ENCODE measurements at places on chromosomes 3 and 15.

- no peak for DNase-seq
These were observed 8.2 kb upstream of the ZNF660 start for GRCh38 chr3:44576613-44577012.

DNA sequence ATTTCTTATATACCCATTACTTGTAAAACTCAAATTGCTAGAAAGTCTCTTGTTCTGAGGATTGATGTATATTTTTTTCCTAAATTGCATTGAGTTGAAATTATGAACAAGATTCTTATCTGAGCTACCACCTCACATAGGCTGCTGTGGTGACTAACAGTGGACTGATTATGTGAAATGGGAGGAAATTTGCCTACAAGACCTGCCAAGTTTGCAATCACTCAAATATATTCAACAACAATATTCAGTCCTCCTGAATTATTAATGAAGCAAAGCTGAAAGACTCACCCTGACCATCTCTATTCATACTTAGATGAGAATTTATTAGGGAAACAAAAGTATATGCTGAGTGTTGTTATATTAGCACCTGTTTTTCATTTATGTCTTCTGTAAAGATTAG lies 412.6 kb upstream of the SEMA6D start:
- DNase-seq, result no peak

DNA sequence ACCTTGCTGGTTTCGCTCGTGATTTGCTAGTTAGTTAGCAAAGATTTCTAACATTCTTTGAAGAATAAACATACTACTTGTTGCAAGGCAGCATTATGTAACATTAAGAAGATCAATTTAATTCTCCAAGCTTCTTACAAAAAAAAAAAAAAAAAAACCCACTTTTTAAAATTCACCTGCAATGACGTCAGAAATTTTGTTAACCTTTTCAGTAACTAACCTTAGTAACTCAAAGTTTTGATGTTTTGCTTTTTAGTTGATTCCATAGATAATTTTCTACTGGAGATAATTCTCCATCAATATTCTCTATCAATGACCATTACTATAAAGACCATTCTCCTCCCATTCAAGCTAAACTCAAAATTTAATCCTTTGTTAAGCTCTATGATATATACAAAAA lies 491.8 kb upstream of the TBL1XR1 start:
- no peak for DNase-seq

- peak; percentile 53 for DNase-seq
These were observed 49.8 kb downstream of the NIPA2 start for GRCh38 chr15:22888120-22888859.

DNA sequence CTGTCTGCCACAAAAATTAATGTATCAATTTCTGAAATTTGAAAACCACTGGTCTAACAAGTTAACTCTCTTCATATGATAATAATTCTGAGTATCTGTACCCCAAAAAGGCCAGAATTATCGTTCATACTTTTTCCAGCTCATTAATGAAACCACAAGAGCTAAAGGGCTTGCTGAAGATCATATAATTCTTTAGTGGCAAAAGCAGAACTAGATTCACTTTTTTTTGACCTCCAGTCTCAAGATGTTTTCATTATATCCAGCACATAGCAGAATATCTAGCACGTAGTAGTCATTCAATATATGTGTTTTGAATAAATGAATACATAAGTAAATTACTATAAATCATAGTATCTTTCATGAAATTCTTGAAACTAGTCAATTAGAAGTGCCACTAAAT lies 246.7 kb upstream of the KCNH8 start:
- no peak for DNase-seq

DNA sequence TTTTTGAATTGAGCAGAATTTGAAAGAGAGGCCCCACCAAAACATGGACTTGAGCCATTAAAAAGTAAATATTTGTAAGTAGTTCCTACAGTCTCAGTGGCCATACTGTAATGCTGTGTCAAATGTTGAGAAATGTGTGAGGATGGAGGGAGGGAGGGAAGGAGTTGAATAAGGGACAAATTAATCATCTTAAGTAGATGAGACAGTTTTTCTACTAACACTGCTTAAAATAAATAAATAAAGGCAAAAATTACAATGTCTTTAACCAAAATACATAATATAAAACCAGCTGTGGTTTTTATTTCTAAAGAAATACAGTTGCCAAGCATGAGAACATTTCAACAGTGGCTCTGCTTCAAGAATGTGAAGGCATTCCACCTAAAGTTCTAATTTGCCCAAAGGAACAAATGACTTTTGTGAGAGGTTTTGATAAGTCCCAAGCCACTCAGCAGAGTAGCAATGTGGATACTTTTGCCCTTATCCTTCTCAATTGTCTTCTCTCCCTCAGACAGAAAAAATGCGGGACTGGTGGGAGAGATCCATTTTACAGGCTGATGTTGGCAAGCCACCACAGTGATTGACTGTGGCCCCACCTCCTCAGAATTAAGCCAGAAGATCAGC lies 427.0 kb upstream of the RARB start:
- DNase-seq, result no peak

DNA sequence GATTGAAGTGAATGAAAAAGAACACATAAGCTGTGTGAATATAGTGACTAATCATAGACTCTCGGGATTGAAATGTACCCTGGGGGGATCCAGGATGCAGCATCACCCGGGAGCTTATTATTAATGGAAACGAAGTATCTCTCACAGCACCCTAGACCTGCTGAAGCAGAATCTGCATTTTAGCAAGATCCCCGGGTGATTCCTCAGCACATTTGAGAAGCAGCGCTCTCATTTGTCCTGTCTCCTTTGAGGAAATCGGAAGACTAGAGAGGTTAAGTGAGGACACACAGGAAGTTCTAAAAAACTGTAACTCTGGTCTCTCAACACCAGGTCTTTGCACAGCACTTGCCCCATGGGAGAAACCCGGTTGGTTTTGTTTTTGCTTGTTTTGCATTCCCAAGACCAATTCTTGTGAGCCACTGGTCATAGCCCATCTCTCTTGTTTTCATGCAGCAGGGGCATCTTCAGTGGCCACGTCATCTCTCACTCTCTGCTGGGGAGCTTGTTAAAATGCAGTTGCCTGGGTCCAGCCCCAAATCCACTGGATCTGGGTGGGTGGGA lies 30.2 kb downstream of the ZNF710 start:
- no peak for DNase-seq

DNA sequence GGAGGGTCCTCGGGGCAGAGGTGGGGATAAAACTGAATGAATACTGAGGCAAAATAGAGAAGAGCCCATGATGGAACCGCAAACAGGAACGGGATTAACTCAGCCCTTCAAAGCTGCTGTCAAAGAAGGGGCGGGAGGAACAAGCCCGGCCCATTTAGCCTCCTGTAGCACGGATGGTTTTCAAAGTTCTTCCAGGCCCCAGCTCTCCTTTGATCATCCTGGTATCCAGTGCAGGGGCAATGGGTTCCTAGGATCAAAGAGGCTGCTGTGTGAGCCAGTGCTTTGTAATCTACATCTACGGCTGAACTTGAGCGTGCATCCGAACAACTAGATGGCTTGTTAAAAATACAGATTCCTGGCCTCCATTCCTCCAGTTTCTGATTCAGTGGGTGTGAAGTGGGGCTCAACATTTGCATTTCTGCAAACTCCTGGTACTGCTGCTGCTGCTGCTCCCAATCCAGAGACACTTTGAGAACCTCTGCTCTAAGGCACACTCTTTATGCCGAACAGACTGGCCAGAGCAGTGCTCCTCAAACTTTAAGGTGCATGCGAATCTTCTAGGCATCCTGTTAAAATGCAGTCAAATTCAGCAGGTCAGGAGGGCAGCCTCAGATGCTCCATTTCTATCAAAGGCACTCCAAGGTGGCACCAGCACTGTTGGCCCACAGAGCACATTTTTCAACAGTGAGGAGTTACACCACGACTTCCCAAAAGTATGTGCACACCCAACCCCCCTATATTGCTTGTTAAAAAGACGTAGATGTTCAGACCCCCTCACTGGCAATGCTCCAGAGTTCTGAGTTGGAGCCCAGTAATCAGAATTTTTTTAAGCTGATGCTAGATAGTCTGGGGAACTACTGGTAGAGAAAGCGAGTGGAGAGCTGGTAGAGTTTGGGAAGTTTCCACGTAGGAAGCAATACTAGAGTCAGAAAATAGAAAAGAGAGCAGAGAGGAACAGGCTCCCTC lies 5.6 kb downstream of the GALNT15 start:
- DNase-seq, result no peak

DNA sequence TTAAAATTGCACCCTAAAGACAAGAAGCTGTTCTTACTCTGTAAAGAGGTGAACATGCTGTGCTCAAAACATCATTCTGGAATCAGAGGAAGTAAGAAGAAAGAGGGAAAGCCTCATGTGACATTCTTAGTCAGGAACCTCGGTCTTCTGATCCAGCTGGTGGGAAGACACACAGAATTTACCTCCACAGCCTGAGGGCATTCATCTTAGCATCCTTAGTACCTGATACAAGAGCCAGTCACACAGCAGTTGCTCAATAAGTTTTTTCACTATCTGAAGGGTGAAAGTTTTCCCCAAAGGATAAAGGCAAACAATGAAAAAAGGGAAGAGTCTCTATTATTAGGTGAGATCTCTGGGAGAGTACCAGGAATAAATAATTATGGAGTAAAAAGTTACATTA lies 116.8 kb downstream of the SEMA6D start:
- no peak for DNase-seq

DNA sequence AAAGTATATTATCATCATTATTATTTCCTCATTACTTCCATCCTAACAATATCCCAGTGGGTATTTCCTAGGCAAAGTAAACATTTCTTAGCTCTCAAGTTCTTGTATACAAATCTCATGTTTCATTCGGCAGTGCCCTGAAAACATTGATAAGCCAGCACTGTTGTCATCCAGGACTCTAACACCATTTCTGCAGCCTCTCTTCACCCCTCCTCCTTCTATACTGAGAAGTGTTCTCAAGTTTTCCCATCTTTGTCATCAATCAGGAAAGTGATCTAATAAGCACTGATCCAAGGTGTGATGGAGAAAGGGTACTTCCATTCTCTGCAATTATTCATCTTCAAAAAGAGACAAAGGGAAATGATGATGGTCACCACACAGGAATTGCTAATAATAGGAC lies 168.4 kb upstream of the CCDC54 start:
- DNase-seq, result no peak
